Activated T-cell treated with anti-CD3 and anti-CD28 coated beads, Interleukin-2, amount 50 U/mL, for 1 hour (primary cell): ENCODE measurements at places on chromosomes 5 and 9.
A peak's percentile ranks its signal among the peaks of the same experiment; 100 is the strongest.

DNA sequence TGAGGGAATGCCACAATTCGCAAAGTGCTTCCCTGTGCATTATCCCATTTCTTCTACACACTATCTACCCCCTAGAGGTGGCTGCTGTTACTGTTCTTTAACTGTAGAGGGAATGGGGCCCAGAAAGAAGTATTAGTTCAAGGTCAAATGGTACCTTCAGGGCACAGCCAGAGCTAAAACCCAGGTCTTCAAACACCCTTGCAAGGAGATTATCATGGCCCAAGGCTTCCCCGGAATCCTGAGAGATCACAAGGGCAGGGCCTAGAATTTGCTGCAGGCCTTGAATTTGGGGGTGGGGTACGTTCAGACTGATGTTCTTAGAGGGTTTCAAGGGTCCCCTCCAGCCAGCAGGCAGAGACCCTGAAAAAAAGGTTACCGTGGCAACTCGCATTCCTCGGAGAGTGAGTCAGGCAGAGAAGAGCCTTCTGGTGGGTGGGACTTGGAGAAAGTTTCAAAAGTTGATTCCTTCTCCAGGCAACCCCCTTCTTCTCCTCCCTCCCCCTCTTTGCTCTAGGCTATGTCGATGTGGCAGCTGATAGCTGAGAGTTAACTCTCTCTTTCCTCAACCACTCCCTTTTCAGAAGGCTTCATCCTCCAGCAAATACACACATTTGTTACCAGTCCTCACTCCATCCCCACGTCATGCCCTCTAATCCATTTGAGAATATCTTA lies 1.9 kb downstream of the SPARC start:
- DNase-seq, result no peak

GRCh38 chr5:40960037-40960436 lies 50.7 kb downstream of the C7 start:
- no peak for DNase-seq

DNA sequence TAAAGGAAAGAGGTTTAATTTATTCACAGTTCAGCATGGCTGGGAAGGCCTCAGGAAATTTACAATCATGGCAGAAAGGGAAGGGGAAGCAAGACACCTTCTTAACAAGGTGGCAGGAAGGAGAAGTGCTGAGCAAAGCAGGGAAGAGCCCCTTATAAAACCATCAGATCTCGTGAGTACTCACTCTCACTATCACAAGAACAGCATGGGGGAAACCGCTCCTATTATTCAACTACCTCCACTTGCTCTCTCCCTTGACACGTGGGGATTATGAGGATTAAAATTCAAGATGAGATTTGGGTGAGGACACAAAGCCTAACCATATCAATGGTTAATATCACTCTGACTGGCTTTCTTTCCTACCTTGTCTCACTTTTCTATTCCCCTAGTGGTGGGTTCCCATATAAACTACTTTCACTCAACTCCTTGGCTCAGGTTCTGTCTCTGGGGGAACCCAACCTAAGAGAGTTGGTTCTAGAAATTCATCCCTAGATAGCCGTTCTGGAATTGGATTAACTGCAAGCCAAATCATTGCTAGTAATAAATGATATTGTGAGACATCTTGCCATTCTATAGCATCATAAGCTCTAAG lies 749.8 kb upstream of the GRAMD2B start:
- no peak for DNase-seq

DNA sequence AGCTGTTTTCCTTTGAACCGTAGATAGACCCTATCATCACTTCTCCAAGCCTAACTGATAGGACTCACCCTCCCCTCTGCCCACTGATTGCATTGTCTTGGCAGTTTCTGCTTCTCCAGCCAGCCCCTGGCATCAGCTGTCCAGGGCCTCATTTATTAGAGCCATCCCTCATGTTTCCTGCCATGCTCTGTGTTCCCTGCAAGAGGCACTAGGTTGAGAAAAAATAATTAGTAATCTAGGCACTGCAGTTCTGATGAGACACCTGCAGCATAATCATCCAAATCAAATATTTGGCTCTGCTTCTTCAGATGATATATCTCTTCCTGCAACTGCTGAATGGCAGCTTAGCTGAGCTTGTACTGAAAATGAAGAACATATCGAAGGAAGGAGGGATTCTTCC lies 303.0 kb upstream of the TLE4 start:
- DNase-seq, result no peak

- DNase-seq, result no peak
Measured at GRCh38 chr5:173015192-173015591, 31.6 kb downstream of the ATP6V0E1 start.

GRCh38 chr9:110105107-110105506 lies 102.9 kb downstream of the C9orf152 start:
- DNase-seq, result no peak

DNA sequence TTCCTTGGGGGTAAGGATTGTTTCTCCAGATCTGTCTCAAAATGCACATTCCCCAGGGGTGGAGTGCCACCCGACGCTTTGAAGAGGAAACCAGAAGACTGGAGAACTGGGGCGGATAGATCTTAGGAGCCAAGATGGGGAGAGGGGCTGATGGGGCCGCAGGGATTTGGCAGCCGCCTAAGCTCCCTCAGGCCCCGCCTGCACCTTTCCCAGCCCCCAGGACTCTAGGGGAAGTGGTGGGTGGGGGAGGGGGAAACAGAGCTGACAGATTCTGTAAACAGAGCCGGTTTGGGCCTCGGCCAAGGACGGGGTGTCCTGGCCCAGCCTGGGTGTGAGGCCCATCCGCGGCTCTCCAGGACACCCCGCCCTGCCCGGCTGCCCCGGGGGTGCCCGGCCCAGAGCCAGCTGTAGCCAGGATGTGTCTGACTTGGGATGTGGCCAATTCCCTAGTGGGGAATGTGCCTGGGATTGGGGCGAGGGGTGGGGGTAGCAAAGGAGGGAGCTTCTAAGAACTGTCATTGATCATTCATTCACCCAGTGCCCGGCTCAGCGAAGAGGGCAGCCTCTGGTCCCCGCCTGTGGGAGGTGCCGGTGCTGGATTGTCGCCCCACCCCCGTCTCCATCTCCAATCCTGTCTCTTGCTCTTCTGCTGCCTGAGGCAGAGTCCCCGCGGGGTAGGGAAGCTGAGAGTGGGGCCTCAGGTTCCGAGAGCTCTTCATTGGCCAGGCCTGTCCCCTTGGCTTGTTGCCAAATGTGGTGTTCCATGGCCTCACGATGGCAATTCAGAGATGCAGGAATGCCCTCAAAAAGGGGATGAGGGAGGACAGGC lies 54.8 kb upstream of the CDKN2AIPNL start:
- DNase-seq, result peak; percentile 42

DNA sequence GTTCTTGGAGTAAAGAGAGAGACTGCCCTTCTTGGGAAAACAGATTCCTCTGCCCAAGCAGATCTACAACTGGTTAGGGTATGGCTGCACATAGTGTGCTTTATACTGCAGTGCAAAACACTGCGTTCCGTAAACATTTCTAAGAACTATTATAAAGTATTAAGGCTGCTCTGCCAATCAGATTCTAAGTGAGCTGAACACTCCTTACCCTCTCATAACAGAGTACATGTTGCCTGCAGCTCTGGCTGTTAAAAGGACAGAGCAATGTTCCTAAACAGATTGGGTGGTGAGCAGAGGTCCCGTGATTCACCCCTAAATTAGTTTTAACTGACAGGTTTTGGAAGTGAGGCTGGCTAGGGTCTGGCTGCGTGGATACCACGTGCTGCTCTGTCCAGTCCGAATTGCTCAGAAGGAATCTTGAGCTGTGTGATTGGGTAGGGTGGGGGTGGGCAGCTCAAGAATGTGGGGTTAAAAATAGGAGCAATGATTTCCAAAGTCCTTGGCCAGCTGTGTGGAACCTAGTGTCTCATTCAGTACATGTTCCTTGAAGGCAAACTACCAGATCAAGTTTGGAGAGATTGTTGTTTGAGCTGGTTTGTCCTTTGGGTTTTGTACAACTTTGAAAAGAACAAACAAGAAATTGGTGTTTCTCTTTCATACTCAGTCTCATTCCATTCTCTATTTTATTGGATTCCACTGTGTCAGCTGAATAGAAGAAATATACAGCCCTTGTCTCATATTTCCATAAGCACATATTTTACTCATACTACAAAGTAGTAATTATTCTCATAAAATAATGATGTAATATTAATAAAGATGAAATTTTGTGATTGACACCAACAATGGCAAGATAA lies 497.6 kb upstream of the CD180 start:
- no peak for DNase-seq

- no peak for DNase-seq
Measured at GRCh38 chr5:179154346-179154990, 94.3 kb downstream of the ZNF354C start.

DNA sequence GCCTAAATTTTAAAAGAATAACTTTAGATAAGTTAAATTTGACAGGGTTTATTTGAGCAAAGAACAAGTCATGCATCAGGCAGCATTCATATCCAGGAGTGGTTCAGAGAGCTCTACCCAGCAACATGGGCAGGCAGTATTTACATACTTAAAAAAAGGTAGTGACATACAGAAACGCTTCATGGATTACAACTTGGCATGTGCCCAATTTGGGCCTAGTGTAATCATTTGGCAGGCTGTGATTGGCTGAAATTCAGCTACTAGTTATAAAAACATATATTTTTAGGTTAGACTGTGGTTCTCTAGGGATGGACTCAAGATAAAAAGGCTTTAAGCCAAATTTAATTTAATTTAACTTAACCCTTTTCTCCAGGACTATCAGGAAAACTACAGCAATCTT lies 374.0 kb upstream of the ADAMTS16 start:
- DNase-seq, result no peak

- no peak for DNase-seq
Measured at GRCh38 chr5:97009921-97010320, 74.0 kb downstream of the LNPEP start.

GRCh38 chr5:136153581-136154236 lies 21.1 kb downstream of the SMAD5 start:
- no peak for DNase-seq

- no peak for DNase-seq
Measured at GRCh38 chr9:81465468-81466011, 223.8 kb downstream of the TLE1 start.

- DNase-seq, result no peak
Measured at GRCh38 chr9:114094971-114095370, 4.1 kb downstream of the KIF12 start.

DNA sequence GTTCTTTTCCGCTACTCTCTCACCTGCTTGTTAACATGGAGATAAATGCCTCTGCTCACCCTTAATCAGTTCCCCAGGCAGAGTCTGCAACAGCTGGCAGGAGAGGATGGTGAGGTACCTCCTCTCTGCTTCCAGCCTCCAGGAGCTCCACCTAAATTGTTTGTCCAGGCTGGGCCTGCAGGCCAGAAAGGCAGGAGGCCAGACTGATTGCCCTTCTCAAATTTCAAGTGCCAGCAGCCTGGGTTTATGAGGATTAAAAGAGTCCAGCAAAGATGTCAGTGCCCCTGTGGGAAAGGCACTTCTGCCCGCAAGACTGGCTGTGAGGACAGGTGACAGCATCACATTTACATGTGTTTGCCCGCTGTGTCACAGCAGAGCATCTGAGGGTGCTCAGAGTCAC lies 19.8 kb downstream of the CORO2A start:
- DNase-seq, result no peak

DNA sequence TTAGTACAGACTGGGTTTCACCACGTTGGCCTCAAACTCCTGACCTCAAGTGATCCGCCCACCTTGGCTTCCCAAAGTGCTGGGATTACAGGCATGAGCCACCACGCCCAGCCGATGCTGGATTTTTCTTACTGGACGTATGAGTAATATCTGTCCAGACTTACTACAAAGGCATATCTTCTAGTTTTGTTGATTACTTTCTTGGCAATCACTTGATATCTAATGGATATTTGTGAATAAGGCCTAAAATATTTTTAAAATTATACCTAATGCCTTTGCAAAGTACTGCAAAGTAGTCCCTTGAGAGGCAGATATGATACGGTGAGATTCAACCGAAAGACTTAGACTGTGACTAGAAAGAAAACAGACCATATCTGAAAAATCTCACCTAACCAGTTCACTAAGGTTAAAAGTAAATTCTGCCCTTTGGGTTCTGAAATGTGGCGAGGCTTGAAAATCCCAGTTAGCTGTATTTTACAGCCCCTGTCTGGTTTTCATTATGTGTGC lies 152.1 kb downstream of the GNAQ start:
- DNase-seq, result no peak

- DNase-seq, result no peak
Measured at GRCh38 chr5:115644046-115644445, 18.2 kb upstream of the TMED7 start.

DNA sequence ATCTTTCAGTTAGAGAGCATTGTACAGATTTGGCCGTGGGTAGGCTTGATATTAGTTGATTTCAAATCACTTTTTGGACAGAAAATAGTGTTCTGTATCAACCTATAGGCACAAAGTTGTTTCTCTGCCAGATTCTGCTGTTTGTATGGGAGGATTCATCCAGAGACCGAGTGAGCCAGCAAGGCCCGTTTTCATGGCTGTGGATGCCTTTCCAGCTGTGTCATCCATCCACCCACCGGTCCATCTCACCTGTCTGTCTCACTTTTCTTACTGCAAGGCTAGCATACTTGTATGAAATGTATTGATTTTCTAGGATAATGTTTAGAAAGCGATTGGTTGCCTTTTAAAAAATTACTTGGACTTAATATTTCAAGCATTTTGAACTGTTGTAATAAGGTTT lies 34.4 kb downstream of the ICE1 start:
- no peak for DNase-seq

DNA sequence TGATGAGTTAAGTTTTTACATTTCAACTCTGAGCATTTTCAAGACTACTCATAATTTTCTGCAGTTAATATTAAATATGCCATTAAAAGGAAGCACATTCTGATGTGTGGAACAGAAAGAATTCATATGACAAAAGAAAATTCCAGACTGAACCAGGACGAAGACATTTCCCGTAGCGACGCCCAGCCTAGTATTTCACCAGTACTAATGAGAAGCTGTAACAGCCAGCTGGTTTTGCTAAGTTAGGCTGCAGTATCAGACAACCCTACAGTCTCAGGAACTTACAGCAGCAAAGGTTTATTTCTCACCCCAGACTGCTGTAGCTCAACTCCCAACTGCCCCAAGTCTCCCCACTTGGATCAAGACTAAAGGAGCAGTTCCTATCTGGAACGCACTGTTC lies 91.6 kb downstream of the TMEM174 start:
- DNase-seq, result no peak

- peak; percentile 30 for DNase-seq
Measured at GRCh38 chr9:121071756-121072421, 2.9 kb upstream of the CNTRL start.

DNA sequence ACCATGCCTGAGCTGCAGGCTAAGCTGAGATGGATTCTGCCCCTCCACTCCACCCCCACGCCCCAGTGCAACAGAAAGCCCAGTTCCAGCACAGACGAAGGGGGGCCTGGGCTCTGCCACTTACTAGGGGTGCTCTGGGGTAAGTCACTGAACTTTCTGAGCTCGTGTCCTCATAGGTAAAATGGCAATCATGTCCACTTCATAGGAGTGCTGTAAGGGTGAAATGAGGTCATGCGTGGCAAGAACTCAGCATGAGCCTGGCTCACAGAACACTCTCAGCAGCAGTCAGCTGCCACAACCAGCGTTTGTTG lies 8.4 kb upstream of the PSD2 start:
- no peak for DNase-seq

DNA sequence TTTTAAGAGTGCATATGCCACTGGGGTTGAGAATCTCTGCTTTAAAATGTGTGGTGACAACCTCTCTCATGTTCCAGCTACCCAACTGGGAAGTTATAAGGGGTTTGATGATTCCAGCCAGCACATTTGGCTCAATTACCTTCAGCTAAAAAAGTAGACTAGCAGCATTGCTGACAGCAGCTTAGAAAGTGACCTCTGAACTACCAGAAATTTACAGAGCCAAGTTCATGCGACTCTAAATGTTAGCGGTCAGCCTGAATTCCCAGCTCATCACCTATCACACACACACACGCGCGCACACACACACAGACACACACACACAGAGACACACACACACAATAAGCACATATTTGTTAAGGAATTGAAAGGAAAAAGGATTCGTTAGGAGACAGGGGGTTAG lies 377.5 kb downstream of the TMEM167A start:
- no peak for DNase-seq
